ENCODE measurements at places on chromosomes 2 and 18.

- DNase-seq, result no peak
These were observed 176.4 kb downstream of the TTC32 start for GRCh38 chr2:19725392-19725791.

GRCh38 chr2:46067501-46068305 is 229.5 kb upstream of the EPAS1 start:
- DNase-seq, result no peak

GRCh38 chr2:168039881-168040280 is 207.5 kb downstream of the STK39 start:
- no peak for DNase-seq

DNA sequence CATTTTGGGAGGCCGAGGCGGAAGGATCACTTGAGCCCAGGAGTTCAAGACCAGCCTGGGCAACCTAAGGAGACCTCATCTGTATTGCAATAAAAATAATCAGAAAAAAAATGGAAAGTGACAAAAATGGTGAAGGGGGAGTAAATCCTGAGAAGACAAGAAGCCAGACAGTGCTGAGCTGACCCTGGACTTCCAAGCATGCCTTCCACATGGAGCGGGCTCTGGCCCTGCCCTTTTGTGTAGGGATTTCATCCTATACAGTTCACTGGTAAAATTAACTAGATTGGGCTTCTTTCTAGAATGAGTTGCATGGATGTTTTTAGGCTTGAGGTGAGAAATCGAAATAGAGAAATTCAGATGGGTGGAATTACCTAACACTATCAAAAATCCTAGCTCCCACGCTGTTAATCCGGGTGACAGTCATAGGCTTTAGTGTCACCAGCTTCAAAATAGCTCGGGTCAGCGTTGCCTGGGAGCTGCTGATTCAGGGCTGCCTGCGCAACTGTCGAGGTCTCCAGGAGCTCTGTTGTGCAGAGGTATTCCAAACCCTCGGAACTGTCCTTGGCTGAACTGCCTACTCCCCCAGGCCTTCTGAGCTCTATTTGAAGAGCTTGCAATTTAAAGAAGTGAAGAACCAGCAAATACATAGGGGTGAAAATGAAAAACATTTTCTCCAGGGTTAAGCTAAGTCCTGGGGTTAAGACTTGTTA is 21.5 kb upstream of the ZNF532 start:
- no peak for DNase-seq

- DNase-seq, result no peak
These were observed 347.5 kb downstream of the METTL4 start for GRCh38 chr18:2223849-2224248.

DNA sequence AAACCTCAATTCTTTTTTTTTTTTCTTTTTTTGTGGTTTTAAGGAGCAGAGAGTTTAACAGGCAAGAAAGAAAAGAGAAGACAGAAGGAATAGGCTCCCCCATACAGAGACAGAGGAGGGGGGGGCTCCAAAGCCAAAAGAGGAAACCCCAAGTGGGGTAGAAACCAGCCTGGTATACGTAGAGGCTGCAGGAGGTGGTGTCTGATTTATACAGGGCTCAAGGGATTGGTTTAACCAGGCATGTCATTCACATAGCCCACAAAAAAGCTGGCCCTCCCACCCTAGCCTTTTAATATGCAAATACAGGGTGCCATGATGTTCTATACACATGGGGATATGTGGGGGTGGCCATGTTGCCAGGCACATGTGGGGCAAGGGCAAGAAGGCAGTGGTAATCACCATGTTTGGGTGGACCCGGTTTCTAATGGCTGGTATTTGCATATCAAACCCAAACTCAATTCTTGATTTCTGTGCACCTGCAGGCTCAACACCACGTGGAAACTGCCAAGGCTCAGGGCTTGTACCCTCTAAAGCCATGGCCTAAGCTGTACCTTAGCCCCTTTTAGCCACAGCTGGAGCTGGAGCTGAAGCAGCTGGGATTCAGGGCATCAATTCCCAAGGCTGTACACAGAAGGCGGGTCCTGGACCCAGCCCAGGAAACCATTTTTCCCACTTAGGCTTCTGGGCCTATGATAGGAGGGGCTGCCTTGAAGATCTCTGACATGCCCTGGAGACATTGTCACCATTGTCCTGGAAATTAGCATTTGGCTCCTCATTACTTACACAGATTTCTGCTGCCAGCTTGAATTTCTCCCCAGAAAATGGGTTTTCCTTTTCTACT is 170.3 kb downstream of the MAIP1 start:
- no peak for DNase-seq

DNA sequence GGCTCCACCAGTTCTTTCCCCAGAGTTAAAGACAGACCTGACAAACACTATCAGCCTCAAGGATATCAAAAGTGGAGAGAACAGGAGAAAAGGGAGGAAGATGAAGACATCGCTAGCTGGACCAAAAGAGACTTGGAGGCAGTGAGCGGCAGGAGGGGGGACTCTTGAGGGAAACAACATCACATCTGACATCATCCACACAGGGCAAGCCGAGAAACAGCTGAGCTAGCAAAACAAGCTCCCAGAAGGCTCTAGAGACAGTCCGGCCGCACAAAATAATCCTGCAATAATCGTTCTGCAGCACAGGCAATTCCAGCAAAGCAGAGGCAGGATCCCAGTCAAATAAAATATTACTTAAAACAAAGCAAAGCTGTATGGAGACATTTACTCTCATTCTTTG is 239.8 kb downstream of the EN1 start:
- no peak for DNase-seq

DNA sequence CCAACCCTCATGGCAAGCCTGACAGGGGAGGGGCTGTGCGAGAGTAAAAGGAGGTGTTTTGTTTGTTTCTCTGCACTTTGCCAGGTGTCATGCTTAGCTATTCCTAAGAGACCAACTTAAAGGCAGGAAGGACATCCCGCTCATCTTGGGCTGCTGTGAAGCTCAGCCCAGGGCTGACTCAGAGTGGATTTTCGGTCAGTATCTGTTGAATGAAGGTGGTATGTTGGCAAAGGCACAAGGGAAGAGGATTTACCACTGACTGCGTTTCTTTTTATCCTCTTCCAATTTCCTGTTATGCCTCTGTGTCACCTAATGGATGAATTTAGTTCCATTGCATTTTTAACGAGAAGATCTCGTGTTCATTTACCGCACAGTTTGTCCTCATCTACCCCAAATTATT is 18.9 kb downstream of the TRPM8 start:
- no peak for DNase-seq

Data from stimulated activated CD4-positive, alpha-beta T cell treated with anti-CD3 and anti-CD28 coated beads, TNF-alpha, amount 100 ng/mL, for 4 hours (primary cell).